Prostate gland (tissue), 2 donors: ENCODE measurements at places on chromosomes 12 and 14.

DNA sequence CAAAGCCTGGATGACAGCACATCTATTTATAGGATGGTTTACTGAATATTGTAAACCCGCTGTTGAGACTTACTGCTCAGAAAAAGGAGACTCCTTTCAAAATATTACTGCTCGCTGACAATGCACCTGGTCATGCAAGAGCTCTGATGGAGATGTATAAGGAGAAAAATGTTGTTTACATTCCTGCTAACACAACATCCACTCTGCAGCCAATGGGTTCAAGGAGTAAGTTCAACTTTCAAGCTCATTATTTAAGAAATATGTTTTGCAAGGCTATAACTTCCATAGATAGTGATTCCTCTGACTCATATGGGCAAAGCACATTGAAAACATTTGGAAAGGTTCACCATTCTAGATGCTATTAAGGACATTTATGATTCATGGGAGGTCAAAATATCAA, 201.7 kb downstream of the SNAPC1 start:
- no peak for DNase-seq

DNA sequence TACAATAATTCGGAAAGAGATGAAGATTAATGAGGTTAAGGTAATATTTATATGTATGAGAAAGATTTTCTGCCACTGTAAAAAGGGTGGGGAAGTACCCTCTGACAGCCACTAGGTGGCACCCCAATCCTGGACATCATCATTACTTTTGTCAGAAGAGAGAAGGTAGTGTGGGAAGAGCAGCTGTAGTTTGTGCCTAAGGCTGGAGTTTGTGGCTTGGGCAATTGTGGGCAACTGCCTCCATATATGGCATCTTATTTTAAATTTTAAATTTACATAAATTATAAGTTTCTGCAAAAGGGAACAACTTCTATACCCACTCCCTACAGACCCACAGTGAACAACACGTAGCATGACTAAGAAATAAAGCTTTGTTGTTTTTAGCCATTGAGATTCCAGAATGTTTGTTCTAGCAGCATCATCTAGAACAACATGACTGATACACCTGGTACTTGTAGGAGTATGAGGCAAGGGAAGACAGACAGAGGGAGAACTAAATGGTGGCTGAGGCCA, 34.4 kb upstream of the SYCP3 start:
- peak; percentile 52 for DNase-seq

- DNase-seq: no peak
These were observed 21.7 kb upstream of the HELB start for GRCh38 chr12:66280561-66280960.

DNA sequence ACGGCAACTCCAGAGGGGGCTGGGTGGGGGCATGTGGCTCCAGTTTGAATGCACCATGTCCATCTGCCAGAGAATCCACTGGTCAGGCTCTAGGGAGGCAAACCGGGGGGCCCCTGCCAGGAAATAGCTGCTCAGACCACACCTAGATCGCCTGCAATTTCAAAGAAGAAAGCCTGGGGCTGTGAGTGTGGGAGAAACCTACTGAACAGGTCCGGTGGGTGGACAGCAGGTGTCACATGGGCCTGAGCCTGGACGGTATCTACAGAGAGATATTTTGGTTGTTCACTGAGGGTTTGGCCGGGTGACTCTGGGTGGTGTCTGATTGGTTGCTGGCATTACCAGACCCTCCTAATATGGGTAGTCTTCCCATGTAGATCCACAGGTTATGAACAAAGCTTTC, 32.0 kb downstream of the DAO start:
- DNase-seq: peak; percentile 8

DNA sequence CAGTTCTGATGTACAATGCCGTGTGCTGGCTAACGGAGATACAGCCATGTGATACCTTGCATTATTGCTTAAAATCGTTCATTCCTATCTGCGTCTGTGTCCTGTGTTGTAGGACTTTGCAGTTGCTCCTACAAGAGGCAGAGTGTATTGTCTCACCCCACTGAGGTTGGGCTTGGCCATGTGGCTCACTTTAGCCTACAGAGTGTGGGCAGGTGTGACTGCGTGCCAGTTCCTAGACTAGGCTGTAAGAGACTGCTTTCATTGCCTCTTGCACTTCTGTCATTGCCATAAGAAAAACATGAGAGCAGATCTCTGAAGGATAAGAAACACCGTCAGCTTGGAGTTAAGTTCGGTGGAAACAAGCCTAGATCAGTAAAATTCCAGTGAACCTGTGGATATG, 197.7 kb upstream of the CRY1 start:
- no peak for DNase-seq

DNA sequence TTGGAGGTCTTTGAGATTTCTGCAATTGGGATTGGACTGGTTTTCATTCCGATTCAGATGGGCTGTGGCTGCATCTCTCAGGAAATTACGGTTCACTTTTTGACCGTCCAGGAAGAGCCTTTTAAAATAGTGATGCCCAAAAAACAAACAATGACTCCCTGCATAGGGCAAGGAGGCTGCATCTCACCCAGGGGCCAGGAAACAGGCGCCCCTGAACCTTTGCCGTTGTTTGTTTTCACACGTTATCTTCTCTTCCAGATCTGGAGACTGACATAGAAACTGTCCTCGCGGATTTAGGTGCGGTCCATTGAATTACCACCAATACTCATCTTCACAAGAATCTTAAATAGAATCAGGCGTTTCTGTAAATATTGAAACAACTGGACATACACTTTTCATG, 66.0 kb downstream of the FLRT2 start:
- DNase-seq: no peak

DNA sequence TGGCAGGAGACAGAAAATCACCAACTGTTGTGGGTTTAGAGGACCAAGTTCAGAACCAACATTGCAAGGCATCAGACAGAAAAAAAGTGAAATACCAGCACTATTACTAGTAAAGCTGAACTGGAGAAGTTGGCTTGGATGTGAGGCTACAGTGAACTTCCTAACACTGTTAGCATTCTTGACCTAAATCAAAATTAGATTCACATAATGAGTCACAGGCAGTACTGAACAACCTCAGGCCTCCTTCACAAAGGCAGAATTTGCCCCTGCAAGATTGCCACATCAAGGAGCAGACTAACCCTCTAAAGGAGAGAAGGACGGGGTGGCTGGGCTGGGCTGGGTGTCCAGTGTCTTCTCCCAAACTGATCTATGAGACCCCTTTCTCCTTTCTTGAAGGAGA, 539.7 kb downstream of the SNAPC1 start:
- DNase-seq: no peak

- DNase-seq: no peak
These were observed 71.8 kb downstream of the DNAI7 start for GRCh38 chr12:25123126-25123525.

DNA sequence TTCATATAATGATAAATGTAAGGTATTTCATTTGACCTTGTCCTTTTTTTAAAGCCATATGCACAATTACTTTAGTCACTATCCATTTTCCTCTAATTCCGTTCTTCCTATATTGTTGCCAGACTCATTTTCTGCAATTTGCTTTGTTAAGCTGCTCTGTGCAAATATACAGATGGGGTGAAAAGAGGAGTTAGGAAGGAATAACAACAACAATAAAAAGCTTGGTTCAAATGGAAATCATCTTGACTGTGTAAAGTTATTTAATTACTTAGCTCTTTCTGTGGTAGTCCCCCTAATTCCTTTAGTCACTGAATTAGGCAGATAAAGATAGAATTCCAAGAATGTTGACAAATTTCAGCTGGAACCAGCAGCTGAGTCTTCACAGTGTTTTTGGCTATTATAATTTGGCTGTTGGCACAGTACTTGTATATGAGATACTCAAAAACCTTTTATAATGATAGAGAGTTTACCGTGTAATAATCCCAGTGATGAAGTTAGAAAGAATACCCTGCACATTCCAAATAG, 838.0 kb downstream of the RPS29 start:
- DNase-seq: no peak

DNA sequence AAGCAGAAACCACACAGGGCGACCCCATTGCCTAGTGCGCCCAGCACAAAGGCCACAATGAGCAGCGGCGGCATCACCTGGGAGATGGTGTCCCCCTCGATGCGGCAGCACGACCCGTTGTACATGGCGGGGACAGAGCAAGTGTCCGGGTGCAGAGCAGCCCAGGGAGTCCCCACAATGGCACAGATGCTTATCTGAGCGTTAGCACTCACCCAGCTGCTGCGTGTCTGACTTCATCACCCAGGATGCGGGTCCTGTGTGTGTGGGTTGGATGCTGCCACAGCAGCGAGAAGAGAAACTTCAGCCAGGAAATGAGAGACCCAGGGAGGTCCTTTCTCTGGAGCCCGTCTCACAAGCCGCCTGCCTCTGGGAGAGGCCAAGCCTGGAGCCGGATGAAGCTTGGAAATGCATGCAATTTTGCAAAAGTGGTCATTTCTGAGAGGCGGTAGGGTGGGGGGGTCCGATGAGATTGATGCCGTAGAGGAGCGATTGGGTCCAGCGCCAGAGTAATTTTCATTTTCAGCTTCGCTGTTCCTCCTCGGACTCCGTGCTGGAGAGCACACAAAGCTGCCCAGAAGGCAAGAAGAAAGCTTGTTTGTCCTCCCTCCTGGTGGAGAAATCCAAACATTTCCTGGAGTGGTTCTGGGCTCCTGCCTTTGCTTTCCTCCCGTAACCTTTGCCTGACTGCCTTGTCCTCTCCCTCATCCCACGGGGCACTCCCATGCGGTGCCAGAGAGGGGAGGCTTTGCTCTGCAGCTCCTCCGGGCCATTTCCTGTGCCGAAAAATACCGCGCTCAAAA, at the start of gene HCAR1:
Gene HCAR1 (minus strand): TSS at position 630 of the 800 bp plus-strand sequence. CDS start 505 bp downstream, at position 125.
- DNase-seq: no peak

- peak; percentile 14 for DNase-seq
These were observed 53.1 kb downstream of the SIX6 start for GRCh38 chr14:60561845-60562746.

DNA sequence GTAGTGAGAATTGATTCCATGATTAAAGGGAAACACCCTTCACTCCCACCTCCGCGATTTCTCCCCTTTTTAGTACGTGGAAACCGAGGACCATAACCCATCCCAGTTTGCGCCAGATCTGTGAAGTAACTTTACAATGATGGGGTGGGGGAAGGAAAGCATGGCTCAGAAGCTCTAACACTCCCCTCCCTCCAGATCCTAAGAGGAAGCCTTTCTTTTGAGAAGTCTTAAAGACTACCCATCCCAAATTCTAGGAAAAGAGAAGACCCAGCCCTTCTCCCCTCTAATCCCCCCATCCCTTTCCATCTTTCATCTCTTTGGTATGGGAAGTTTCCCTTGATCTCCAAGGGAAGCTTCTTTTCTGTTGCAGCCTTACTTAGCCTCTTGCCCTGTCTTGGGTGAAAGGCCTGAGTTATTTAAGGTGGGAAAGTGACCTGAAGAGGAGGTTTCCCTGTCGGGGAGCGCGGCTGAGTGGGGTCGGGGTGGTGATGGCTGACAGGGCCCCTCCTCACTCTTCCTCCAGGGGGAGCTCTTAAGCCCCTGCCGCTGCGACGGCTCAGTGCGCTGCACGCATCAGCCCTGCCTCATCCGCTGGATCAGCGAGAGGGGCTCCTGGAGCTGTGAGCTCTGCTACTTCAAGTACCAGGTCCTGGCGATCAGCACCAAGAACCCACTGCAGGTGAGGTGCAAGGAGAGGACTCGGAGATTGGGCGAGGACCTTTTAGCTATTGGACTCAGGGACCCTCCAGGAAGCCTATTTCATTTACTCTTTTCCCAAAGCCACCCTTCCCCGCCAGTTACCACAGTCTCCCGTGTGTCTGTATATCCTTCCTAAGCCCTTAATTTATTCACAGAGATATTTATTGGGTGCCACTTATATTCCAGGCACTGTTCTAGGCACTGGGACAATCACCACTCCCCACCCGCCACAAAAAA, 1.8 kb downstream of the MARCHF9 start:
- no peak for DNase-seq

DNA sequence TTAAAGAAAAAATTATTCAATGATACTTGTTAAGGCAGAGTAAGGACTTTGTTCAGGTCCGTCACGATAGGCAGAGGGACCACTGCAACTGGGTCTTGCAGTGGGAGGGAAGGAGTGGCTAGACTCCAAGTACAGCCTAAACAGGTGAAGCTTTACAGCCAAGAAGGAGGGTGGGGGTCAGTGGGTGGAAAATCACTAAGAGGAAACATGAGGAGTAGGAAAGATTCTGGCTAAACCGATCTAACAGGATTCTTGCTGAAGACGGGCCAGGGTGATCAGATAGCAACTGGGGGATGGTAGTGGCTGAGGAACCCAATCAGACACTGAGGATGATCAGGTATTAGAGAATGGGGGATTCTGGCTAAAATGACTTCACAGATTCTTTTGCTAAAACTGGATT, 100.2 kb downstream of the TTC7B start:
- peak; percentile 58 for DNase-seq

GRCh38 chr14:76236172-76237130, 84.7 kb downstream of the GPATCH2L start:
- DNase-seq: no peak

DNA sequence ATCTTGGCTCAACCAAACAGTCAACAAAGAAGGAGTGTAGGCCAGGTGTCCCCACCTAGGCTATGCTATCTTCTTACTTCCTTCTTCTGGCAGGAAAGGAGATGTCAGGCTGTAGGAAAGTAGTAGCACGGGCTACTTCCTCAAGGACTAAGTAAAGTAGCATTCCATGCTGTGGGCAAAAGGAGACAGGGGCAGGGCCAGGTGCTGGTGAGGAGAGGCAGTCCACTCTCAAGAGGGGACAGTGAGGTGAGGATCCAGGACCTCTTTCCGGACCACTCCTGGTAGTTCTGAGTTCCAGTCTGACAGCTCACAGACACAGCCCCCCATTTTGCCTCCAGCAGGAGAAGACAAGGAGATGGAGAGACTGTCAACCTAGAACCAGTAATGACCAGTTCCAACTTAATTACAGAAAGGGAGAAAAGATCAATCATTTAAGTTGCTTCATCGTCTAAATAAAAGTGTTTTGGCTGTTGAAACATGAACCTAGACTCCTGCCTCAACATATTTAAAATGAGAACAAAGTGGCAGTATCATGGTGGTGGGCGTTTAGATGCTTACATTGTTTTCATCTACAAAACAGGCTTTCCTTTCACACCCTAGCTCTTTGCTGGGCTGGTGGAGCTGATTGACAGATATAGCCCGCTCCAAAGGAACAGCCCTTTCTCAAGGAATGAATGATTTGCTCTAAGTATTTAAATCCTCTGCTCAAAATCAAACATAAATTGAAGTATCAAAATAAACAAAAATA, 5.1 kb upstream of the SSTR1 start:
- no peak for DNase-seq

DNA sequence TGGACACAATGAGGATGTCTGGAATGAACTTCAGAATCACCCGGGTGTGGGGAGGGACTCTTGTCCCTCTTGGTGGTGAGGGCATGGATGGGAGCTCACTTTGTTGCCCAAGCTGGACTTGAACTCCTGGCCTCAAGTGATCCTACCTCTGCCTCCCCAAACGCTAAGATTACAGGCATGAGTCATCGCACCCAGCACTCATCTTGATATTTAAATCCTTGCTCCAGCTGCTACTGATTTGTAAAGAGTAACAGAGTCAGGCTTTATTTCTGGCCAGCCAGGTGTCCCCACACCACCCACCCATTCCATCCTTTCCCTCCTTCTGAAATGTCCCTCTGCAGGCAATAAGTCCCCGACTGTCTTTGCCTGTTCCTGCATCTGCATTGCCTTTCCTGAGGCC, 4.9 kb downstream of the DDX54 start:
- no peak for DNase-seq

- peak; percentile 80 for DNase-seq
These were observed at the start of gene SYNE2 for GRCh38 chr14:63852817-63853731. TSS of gene SYNE2 (plus strand) at chr14:63853004. CDS start at chr14:63909149, 56,145 bp downstream.
